Stimulated activated CD4-positive, alpha-beta T cell treated with anti-CD3 and anti-CD28 coated beads, Interleukin-4, amount 100 ng/mL, for 48 hours (primary cell): ENCODE measurements at places on chromosomes 7 and 10.

- no peak for DNase-seq
Observed at GRCh38 chr10:1531883-1532597, 205.3 kb downstream of the ADARB2 start.

DNA sequence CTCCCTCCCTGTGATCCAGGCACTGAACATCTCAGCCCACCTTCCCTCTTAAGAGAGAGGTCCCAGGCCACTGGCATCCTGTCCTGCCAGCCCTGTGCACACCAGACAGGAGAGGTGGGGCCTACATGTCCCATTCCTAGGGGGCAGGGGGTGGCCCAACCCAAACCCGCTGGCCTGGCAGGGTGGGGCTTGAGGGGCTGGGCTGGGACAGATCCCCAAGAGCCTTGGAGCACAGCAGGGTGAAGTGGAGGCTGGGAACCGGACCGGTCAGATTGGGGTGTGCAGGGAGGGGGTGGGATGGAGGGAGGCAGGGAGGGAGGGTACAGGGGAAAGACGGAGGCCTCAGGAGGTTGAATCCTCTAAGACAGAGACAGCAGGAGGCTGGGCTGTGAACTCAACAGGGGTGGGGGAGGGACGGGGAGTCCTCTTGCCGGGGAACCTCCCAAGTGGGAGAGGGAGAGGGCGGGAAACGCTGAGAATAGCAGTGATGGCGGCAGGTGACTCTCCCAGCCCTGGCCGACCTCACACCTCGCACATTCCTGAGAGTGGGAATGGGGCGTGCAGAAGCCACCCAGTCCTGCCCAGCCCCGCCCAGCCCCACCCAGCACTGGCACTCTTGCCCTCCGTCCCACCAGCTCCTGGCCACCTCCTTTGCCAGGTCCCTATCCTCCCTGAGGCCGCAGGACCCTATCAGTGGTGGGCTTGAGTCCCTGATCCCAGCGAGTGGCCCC is 6.7 kb downstream of the TSC22D4 start:
- no peak for DNase-seq

- DNase-seq, result no peak
Observed at GRCh38 chr7:137804836-137805235, 41.9 kb downstream of the DGKI start.

GRCh38 chr10:29839826-29840515 is 205.2 kb upstream of the SVIL start:
- DNase-seq, result no peak

GRCh38 chr7:78828317-78828716 is 625.1 kb downstream of the MAGI2 start:
- no peak for DNase-seq

DNA sequence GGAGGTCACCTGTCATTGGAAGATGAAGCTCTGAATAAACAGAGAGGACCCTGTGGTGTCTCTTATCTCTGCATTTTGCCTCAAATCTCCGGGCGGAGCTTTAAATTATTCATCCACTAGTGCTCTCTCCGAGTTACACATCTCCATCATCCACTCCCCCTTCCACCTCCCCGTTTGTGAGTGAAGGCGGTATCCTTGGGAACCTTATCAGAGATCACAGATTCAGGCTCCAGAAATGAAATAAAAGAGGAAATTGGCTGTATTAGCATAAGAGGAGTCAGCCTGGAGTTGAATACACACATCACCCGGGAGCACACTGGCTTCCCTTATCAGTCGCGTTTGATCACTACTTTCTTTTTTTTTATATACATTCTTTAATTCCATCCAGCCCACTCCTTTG is 1184.8 kb downstream of the GATA3 start:
- DNase-seq, result no peak

GRCh38 chr7:81776161-81776560 is 6.3 kb upstream of the HGF start:
- no peak for DNase-seq

GRCh38 chr7:82317257-82317721 is 126.3 kb downstream of the CACNA2D1 start:
- no peak for DNase-seq

DNA sequence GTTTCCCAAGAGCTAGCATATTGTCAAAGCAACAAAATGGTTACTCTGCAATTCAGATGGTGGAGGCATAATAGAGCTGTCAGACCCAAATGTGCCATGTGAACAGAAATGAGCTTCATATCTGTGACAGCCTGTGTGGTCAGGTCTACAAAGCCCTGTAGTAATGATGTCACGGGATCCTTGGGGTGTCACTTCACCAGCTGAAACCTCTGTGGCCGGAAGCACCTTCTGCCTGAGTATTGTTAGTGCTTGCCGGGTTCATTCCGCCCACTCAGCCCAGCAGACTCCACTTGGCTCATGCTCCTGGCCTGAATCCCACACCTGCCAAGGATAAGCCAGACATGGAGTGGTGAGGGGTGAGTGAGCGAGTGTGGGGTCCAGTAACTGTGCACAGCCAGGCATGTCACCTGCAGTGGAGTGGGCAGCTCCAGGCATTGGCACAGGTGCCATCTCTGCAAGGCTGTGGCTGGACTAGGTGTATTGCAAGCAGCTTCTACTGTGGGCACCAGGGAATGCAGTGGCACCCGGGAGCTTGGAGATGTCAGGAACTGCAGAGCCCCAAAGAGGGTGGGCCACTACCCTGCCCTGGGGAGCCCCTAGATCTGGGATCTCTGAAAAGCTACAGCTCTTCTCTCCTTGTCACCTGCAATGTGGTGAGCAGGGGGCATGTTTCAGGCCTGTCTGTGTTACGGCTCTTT is 341.9 kb upstream of the CHRM2 start:
- no peak for DNase-seq

GRCh38 chr10:61438141-61438988 is 14.8 kb downstream of the TMEM26 start:
- DNase-seq, result no peak

DNA sequence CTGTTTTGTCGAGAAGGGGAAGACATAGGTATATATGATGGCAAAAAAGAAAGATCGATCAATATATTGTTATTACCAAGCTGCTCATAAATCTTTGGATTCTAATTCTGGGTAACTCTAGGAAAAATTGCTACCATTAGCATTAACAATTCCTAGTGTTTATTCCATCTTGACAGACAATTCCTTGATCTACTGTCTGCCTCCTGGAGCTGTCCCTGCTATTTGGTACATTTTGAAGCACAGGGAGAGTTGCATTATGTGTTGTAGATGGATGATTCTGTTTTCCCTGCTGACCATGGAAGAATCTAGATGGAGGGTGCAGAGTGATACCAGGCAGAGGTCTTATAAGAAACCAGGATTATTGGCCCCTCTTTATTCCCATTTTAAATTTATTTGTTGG is 29.1 kb upstream of the SEM1 start:
- DNase-seq, result no peak

GRCh38 chr10:29559996-29560395 is 74.8 kb downstream of the SVIL start:
- no peak for DNase-seq

- DNase-seq, result no peak
Observed at GRCh38 chr7:51827631-51828030, 511.0 kb upstream of the COBL start.

DNA sequence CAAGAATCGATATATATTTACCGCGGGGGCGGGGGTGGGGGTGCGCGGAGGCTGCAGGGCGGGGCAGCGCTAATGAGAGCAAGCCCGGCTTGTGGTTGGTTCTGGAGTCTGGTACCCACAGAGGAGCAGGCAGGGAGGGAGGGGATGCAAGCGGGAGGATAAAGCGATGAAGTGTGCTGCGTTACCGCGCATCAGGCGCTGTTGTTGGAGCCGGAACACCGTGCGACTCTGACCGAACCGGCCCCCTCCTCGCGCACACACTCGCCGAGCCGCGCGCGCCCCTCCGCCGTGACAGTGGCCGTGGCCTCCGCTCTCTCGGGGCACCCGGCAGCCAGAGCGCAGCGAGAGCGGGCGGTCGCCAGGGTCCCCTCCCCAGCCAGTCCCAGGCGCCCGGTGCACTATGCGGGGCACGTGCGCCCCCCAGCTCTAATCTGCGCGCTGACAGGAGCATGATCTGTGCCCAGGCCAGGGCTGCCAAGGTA is at the start of gene HECW1:
HECW1 (plus strand) TSS at position 189 of the 482 bp plus-strand sequence. CDS start 131,259 bp downstream, outside the sequence.
- no peak for DNase-seq

- no peak for DNase-seq
Observed at GRCh38 chr7:111672901-111673300, 110.6 kb upstream of the IMMP2L start.

DNA sequence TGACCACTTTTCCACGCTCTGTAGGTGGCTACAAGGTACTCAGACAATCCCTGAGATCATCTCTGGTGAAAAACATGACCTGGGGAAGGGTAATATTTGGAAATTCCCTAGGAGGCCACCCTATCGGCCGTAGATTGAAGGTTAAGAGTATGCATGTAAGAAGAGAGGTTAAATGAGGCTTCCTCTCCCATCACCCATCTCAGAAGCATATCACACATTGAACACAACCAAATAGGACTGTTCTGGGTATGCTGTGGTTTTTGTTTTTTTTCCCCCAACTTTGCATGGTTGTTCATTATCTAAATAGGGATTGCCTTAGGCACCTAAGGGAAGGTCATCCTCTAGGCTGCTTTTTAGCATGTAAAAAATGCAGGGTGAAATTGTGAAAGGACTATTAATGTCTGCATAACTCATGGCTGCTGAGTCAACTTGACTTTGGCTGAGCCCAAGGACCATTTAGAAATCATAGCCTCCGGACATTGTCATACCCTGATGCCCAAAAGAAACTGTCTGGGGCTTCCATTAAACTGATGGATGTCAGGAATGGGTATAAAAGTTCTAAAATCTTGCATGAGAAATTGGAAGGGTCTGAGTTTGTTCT is 24.7 kb upstream of the ST8SIA6 start:
- no peak for DNase-seq
